ENCODE measurements at places on chromosomes 12 and 14.
A peak's percentile ranks its signal among the peaks of the same experiment; 100 is the strongest.

GRCh38 chr12:54328595-54329337 lies 3.8 kb downstream of the COPZ1 start:
- DNase-seq, result no peak

- DNase-seq, result no peak
Measured at GRCh38 chr14:76993752-76994151, 34.8 kb downstream of the IRF2BPL start.

DNA sequence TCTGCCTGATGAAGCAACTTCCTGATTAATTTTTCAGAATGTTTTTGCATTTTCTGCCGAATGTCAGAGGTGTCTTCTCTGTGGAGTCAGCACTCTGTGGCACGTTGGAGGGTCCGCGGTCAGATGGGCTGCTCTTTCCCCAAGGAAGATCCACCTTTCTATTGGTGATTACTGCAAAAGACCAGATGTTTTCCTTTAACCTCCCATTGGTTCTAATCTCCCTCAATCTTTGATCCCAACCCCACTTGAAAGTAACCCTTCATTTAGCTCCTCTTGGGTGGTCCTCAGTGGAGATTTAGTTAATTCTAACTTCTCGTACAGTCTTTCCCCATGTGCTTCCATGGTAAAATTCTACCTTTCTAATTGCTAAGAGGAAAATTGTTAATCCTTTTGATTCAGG lies 397.7 kb upstream of the DDHD1 start:
- no peak for DNase-seq

DNA sequence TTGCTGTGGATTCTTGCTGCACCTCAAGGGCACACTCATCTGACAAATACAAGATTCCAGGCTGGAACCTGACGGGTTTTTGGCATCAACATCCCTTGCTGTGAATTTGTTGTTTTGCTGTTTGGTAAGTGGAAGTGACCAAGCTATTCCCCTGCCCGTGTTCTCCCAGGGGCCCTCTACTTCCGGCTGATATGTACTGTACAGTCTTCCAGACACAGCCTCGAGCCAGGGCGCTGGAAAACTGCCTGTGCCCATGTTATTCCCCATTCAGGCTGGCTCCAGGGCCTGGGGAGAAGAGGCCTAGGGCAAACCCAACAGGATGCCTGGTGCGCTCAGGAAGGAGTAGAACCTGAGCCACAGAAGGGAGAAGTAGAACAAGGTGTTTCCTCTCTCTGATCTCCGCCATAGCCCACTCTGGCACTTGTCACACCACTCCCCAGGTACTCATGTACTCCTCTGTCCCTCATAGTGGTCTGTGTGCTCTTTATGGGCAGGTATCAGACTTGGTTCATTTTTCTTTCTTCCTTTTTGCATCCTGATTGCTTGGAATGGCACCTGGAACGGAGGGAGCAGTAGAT lies 67.8 kb upstream of the LTA4H start:
- DNase-seq, result no peak

- no peak for DNase-seq
Measured at GRCh38 chr12:70890895-70891832, 29.4 kb downstream of the PTPRR start.

- no peak for DNase-seq
Measured at GRCh38 chr12:110836291-110836690, 10.5 kb upstream of the CCDC63 start.

- no peak for DNase-seq
Measured at GRCh38 chr12:93230326-93230720, 147.4 kb upstream of the NUDT4 start.

- DNase-seq, result no peak
Measured at GRCh38 chr12:91551927-91552326, 369.3 kb upstream of the DCN start.

GRCh38 chr12:58814036-58814435 lies 106.3 kb downstream of the LRIG3 start:
- DNase-seq, result no peak

- DNase-seq, result no peak
Measured at GRCh38 chr12:5243014-5243413, 188.9 kb upstream of the NTF3 start.

GRCh38 chr14:34059925-34060650 lies 109.2 kb upstream of the EGLN3 start:
- DNase-seq, result peak; percentile 83

DNA sequence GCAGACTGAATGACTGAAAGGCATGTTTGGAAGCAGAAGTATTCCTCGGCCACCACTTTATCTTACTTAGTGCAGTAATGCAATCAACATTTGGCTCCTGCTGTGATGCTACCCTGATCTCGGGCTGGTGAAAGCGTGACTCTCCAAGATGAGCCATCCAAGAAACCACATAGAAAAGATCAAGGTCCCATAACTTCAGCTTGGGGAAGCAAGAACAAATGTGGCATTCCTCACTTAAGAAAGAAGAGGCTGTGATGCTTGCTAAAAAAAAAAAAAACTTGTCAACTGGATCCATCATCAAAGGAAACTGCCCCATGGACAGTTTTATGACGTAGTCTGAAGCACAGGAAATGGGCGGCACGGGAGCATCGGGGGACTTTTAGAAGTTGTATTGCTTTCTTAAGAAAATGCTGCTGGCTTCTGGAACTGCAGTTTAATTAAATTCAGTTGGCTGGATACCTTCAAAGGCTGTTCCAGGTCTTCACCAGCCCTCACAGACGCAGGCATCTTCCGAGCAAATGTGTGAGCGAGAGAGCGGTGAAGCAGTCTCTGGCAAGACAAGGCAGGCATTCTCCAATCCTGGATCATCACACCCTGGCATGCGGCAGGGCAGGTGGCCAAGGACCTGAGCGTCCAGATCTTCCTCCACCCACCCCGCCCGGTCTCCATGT lies 38.2 kb upstream of the MAP1LC3B2 start:
- DNase-seq, result no peak

DNA sequence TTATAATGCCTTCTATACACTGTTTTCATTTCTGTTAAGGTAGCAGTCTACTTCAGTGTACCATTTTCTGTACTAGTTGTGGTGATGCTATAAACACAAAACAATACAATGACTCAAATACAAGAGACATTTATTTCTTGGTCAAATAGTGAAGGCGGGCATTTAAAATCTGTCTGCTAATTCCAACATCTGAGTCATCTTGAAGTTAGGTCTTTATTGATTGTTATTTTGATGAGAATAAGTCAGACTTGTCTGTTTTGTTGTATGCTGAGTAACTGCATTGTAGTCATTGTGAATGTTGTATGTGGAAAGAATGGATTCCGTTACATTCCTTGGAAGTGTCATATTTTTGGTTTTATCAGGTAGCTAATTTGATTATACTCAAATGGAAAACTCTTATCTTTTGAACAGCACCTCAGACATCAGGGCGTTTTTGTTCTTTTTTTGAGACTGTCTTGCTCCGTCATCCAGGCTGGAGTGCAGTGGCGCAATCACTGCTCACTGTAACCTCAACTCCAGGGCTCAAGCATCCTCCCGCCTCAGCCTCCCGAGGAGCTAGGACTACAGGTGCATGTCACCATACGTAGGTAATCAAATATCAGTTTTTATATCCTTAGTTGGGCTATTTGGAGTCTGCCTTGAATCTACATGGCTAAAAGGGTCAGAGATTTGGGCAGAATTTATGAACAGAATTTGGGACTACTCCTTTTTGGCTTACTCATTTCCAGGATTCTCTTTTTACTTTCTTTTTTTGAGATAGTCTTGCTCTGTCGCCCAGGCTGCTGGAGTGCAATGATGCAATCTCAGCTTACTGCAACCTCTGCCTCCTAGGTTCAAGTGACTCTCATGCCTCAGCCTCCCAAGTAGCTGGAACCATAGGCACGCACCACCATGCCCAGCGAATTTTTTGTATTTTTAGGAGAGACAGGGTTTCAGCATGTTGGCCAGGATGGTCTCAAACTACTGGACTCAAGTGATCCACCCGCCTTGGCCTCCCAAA lies 56.8 kb downstream of the PAPLN start:
- no peak for DNase-seq

GRCh38 chr14:35215110-35215813 lies 76.9 kb upstream of the PSMA6 start:
- no peak for DNase-seq

- no peak for DNase-seq
Measured at GRCh38 chr12:124667506-124668326, 100.3 kb upstream of the NCOR2 start.

- no peak for DNase-seq
Measured at GRCh38 chr14:29810682-29811081, 117.0 kb downstream of the PRKD1 start.

DNA sequence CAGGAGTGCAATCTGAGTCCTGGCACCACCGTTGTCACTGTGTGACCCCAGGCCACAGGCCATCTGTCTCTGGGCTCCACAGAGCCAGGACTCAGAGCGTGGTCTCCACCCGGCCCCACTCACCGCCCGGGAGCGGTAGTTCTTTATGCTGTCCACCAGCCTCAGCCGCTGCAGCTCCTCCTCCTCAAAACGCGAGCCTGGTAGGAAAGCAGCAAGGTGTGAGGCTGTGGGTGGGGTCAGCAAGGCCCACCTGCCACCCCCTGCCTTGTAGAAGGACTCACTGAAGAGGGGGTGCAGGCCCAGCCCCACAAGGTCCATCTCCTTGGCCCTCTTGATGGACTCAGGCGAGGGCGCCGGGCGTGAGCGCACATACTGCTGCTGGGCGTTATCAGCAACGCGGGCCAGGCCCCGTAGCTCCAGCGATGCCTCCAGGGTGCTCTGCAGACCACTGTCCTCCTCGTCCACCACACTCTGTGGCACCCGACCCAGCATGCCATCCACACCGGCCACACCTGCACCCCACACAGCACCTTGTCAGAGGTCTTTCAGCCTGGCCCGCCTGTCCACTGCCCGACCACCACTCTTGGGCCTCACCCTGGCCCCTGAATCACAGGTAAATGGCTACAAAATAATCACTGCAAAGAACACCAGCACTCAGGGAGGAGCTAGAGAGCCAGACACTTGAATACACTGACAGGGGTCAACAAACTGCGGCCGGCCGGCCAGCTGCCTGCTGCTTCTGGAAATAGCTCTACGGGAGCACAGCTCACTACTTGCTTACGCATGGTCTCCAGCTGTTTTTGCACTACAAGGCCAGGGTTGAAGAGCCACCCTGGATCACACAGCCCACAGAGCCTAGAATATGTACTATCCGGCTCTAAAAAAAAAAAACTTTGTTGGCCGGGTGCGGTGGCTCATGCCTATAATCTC lies 16.3 kb downstream of the CFAP73 start:
- DNase-seq, result peak; percentile 45

DNA sequence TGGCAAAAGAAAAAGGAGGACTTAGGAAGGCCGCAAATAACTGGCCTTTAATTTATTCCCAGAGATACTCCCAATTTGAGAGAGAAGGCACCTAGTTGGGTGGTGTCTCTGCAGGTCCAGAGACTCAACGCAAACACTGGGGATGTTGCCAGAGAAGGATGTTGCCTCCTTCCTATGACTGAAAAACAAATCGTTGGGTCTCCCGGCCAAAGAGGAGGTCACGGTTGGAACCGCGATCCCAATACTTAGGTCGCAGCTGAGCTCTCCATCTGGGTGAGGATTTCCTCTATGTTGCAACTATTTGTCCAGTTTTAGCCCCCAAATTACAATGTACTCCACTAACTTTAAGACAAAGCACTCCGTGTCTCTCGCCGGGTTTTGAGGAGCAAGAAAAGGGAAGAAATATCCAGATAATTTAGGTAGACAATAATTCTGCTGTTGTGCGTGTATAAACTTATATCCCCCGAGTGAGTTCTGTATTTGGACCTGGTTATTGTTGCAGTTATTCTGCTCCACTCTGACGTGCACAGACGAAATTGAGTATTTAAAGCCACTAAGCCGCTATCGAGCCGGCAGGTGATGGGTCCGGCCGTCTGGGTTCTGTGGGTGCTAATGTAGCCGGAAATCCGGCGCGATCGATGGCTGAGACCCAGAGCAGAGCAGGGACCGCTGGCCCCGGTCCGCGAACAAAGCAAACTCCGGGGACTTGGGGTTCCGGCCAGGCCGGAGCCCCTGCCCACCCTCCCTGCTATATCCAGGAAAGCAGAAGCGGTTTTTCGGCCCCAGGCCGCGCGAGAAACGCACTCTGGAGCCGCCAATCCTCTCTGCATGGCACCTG lies 5.7 kb downstream of the HOXC12 start:
- DNase-seq, result no peak

DNA sequence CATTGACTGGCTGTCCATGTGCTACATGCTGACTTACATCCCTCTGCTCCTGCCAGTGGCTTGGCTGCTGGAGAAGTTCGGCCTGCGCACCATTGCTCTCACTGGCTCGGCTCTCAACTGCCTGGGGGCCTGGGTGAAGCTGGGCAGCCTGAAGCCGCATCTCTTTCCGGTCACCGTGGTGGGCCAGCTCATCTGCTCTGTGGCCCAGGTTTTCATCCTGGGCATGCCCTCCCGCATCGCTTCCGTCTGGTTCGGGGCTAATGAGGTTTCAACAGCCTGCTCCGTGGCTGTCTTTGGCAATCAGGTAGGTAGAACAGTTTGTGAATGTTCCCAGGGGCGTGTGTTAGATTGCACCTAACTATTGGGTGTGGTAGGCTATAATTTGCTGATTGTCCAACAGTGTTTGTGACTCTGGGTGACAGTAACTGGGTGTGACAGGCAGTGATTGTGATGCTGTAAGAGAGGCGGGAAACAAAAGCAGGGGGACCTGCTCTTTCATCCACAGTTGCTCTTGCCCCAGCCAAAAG lies 981 bp downstream of the FLVCR2 start:
- no peak for DNase-seq

DNA sequence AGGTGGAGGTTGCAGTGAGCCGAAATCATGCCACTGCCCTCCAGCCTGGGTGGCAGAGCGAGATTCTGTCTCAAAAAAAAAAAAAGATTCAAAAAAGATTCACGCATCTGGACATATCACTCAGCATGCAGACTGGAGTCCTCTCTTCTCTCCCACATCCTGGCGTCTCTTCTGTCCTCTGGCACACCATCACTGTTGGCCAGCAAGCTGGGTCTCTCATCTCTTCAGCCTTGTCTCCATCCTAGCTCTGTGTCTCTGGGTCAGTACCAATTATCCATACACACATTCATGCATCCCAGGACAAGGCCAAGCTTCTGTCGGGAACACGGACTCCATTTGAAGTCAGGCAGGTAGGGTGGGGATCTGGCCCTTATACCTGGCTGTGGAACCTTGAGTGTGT lies 105.5 kb upstream of the MAP1LC3B2 start:
- DNase-seq, result no peak

GRCh38 chr14:69711065-69711464 lies 55.9 kb upstream of the SRSF5 start:
- DNase-seq, result no peak

- peak; percentile 50 for DNase-seq
Measured at GRCh38 chr14:28375295-28375694, 391.3 kb upstream of the FOXG1 start.

DNA sequence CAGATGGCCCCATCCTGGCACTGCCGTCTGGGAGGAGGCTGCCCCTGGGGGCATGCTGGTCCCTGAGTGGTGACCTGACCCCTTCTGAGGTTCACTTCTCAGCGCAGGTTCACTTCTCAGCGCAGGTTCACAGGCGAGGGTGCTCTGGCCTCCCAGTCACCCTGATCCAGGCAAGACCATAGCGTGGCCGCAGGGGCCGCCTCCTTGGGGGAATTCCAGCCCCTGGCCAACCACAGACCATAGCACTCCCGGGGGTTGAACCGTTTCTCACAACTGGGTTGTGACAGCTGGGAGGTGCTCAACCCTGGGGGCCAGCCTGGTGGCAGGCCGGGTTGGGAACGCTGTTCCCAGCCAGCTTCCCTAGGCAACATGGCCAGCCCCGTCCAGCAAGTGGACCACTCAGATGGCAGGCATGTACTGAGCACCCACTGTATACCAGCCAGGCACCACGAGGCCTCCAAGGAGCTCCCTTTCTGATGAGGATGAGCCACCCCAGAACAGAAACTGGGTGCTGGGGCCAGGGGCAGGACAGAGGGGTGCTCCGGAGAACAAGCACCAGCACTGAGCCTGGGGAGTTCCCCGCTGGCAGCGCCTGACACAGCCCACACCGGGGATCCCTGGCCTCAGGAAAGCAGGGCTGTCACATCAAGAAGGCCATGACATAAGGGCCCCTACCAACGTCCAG lies 28.3 kb upstream of the ZFP36L1 start:
- peak; percentile 50 for DNase-seq

All from ecto neural progenitor cell (in vitro differentiated cells).